Stimulated activated CD4-positive, alpha-beta T cell treated with anti-CD3 and anti-CD28 coated beads, Interleukin-15, amount 100 ng/mL, for 48 hours (primary cell): ENCODE measurements at places on chromosomes 2 and 18.

GRCh38 chr2:72112401-72112800 lies 35.3 kb downstream of the CYP26B1 start:
- no peak for DNase-seq

GRCh38 chr2:196295005-196295404 lies 123.6 kb upstream of the STK17B start:
- DNase-seq, result no peak

DNA sequence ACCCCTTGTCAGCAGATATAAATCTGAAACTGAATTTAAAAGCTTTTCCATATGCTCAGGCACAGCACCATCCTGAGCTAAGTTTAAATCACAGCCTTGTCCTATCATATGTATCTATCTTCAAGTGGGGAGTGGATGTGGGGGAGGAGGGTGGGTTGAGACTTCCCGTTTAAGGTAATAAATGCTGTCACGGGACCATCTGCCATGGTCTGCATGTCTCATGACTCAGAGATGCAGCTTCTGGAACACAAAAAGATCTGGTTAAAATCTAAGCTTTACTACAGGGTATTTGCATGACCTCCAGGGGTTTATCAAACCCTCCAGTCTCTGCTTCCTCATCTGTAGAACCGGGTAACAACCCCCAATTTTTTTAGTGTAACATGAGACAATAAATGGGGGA lies 377.7 kb upstream of the ST6GAL2 start:
- DNase-seq, result no peak

GRCh38 chr2:214051585-214051984 lies 359.3 kb upstream of the VWC2L start:
- no peak for DNase-seq

DNA sequence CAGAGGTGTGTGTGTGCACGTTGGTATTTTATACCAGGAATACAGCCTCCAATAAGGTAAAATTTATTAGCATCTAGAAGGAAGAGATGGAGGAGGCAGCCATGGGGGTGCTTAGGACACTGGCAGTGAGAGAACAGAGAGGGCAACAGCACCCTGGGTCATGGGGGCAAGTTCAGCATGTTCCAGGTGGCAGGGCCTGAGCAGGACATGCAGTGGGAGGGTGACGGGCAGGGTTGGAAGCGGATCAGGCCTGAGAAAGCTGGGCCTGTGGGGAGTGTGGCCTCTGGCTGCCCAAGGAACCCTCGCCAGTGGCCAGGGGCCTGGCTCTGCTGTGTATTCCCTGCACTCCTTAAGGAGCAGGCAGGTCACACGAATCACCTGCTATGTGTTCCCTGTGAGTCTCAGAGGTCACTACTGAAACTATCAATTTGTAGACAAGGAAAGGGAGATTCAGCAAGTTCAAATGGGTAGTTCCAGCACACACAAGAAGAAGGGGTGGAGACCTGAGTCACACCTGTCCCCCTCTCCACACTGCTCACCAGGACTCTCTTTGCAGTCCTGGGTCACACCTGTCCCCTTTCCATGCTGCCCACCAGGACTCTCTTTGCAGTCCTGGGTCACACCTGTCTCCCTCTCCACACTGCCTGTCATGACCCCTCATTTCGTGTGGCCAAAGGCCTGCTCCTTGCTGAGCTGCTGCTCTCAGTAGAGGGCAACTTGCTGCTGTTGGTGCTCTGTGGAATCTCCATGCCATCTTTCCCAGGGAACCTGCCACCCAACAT lies 463.9 kb upstream of the HS6ST1 start:
- DNase-seq, result no peak

DNA sequence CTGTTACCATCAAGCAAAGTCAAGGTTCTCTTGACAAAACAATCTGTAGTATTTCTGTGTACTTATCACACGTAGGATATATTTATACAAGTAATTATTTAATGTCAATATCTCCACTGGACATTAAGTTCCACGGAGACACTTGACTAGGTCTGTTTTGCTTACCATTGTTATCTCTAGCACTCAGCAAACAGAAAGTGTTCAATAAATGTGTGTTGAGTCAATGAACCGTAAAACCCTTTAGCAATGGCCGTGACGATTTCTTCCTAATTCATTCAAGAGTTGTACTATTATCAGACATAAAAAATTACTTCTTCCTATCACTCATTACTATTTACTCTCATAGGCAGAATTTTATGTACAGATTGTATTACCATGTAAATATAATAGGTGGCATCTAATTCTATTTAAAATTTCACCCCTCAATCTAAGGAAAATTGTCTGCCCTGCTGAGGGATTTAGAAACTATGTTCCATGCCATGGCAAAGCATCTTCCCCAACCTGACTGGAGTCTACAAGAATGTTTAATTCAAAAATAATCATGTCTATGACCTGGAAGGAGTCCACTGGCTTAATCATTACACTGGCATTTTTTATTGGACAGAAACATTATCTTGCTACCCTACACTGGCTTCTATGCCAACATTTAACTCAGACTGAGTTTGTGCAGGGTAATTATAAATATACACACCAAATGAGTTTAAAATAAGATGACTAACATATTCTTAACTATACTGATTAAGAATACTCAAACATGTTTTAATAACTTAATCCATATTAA lies 301.9 kb downstream of the ZEB2 start:
- no peak for DNase-seq

DNA sequence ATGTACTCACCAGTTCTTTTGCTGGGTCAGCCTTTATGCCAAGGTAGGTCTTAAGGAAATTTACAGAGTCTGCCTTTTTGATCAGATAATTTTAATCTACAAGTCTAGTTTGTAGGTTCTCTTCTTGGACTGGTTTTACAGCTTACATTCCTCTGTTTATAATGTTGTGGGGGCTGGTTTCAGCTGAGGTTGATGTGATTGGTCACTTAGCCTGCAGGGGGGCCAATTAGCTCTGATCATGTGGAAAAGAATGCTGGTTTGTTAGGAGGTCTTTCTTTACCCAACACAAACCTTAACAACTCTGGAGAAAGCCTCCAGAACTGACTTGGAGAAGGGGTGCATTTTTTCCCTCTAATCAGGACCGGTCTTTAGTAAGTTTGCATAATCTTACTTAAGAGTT lies at the start of gene KCNJ13:
KCNJ13 (minus strand) TSS at position 131 of the 400 bp plus-strand sequence. CDS start 5,203 bp downstream, outside the sequence.
- DNase-seq, result no peak

DNA sequence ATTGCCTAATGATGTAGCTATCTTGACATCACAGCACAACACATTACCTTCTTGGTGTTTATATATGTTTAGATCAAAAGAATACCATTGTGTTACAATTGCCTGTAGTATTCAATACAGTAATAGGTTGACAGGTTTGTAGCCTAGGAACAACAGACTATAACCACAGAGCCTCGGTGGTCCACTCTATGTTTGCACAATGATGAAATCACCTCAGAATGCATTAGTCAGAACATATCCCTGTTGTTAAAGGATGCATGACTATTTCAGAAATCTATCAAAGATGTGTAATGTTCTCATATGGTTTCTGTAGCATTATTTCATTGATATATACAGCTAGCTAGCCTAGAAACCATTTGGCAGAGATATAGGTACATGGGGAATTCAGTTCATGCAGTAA lies 8.9 kb downstream of the METTL5 start:
- DNase-seq, result no peak

DNA sequence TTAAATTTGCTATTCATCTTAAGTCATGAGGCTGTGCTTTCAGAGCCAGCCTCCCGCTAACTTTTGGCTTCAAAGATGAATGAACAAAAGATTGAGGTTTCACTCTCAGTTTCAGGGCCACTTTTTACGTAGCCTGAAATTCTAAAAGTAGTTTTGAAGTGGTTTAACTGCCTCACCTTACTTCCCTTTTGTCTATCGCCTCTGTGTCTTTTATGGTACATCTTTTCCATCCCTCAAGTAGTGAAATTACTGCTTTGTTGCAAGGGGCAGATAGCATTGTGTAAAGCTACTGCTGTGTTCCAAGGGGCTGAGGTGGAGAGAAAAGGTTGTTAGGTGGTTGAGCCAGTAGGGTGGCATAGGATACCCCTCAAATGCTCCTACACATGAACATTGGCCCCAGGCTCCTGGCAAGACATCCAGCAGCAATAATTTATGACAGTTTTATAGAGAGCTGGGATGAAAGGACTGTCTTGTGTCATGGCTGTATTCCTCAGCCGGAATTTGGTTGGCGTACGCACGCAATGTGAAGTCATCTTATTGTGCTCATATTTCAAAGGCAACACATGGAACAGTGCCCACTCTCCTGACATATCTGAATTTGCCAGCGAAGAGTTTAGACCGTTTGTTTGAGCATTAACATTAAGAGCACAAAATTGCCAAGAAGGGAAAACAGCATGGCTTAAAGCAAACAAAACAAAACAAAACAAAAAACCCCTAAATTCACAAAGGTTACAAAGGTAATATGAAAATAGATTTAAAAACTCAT lies 32.2 kb downstream of the QPCT start:
- DNase-seq, result no peak
